ENCODE measurements at places on chromosomes 16 and 17.

GRCh38 chr16:87840271-87840978 lies 28.9 kb downstream of the SLC7A5 start:
- DNase-seq, result no peak

- DNase-seq, result no peak
Measured at GRCh38 chr17:82092094-82092586, 5.9 kb downstream of the FASN start.

- no peak for DNase-seq
Measured at GRCh38 chr17:83176623-83177583, 97.5 kb downstream of the METRNL start.

GRCh38 chr17:40356990-40357881 lies 7.3 kb downstream of the GJD3 start:
- DNase-seq, result no peak

GRCh38 chr17:3503285-3503684 lies 27.5 kb downstream of the ASPA start:
- no peak for DNase-seq

- DNase-seq, result no peak
Measured at GRCh38 chr17:48528936-48529682, 1.7 kb downstream of the HOXB1 start.

DNA sequence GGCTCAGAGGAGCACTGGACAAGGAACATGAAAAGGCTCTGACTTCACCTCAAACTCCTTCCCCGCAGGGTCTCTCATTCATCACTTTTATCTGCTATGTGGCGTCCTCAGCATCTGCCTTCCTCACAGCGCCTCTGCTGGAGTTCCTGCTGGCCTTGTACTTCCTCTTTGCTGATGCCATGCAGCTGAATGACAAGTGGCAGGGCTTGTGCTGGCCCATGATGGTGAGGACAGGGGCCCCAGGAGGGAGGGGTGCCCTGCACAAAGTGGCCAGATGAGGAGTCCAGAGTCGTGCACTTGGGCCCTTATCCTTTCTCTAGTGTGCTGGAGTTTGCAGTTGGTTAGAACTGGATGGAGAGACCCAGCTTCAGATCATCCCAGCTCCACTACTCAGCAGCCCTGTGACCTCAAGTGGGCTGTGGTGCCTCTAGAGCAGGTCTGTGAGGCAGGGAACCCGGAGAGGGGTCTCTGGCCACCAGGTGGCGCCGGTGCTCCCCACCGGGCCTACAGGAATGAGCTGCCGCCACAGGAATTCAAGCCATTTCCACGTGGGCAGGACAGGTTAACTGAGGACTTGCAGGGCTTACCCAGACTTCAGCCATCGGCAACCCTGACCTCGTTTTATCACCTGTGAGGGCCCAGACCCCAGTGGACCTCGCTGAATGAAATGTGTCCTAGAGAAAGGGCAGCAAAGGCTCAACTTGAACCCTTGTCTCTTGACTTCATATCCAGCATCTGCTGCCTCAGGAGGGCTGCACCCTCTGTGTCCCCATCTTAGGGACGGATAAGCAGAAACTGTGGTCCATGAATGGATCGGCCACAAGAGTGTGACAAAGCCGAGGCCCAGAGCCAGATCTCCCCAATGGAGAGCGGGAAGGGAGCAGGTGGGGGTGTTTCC lies 4.0 kb downstream of the CMTM3 start:
- DNase-seq, result peak; percentile 76

GRCh38 chr16:35749253-35750141 lies 2290.1 kb downstream of the TP53TG3F start:
- DNase-seq, result no peak

GRCh38 chr16:84950906-84951305 lies 60.4 kb downstream of the ZDHHC7 start:
- no peak for DNase-seq

- DNase-seq, result no peak
Measured at GRCh38 chr16:64250866-64251265, 871.0 kb downstream of the CDH11 start.

DNA sequence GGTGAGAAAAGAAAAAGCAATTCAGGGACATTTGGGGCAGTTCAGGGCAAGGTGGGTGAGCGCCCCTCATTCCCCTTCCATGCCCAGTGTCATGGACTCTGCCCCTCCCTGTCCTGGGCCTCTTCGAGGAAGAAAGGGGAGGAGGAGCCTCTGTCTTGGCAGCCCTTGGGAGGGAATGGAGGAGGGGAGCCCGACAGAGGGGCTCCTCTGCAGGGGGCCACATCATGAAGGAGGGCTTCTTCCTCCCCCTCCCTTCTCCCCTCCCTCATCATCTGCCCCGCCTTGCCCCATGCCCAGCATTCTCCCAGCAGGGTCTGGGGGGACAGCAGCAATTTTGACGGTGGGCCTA lies 33.2 kb upstream of the TAC4 start:
- DNase-seq, result no peak

GRCh38 chr16:63695347-63695746 lies 1426.5 kb downstream of the CDH11 start:
- DNase-seq, result no peak

DNA sequence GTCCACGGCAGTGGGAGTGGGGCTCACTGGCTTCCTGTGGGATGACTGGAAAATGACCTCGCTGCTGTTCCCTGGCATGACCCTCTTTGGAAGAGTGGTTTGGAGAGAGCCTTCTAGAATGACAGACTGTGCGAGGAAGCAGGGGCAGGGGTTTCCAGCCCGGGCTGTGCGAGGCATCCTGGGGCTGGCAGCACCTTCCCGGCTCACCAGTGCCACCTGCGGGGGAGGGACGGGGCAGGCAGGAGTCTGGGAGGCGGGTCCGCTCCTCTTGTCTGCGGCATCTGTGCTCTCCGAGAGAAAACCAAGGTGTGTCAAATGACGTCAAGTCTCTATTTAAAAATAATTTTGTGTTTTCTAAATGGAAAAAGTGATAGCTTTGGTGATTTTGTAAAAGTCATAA lies 7.8 kb upstream of the RNF213 start:
- DNase-seq, result peak; percentile 88

DNA sequence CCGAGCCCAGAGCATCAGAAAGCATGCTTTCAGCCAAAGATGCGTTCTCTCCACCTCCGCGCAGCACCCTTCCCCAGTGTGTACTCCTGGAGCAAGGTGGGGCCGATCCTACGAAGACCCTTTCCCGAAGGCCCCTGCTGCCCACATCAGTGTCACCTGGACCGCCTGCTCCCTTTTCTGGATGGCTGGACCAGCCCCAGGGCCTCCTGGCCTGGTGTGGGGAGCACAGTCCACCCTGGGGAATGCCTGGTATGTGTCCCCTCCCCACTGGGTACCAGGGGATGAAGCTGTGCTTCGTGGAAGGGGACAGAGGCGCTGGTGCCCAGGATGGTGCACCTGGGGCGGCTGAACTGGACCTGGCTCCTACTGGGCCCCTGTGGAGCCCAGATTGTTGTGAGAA lies 173.8 kb downstream of the SEC14L1 start:
- no peak for DNase-seq

- no peak for DNase-seq
Measured at GRCh38 chr17:13931800-13932460, 137.4 kb upstream of the COX10 start.

DNA sequence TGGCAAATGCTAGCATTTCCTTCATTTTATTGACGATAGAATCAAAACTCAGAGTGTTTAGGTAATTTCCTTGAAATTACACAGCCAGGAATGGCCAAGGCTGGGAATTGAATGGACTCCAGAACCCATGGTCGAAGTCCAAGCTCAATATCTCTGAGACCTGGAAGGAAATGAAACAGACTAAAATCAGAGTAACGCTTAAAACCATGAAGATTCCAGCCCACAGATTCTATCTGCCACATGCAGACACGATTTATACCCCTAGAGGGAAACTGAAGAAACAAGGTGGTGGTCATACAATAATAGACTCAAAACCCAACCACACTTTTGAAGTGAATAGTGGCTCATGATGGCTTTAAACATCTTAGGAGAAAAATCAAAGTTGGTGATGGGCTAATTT lies 95.6 kb downstream of the PRKCA start:
- DNase-seq, result no peak

GRCh38 chr17:70124723-70125122 lies 44.6 kb upstream of the KCNJ2 start:
- no peak for DNase-seq

- DNase-seq, result no peak
Measured at GRCh38 chr17:73308017-73308823, 3.6 kb downstream of the CDC42EP4 start.

- no peak for DNase-seq
Measured at GRCh38 chr16:14199624-14200023, 128.5 kb downstream of the MRTFB start.

DNA sequence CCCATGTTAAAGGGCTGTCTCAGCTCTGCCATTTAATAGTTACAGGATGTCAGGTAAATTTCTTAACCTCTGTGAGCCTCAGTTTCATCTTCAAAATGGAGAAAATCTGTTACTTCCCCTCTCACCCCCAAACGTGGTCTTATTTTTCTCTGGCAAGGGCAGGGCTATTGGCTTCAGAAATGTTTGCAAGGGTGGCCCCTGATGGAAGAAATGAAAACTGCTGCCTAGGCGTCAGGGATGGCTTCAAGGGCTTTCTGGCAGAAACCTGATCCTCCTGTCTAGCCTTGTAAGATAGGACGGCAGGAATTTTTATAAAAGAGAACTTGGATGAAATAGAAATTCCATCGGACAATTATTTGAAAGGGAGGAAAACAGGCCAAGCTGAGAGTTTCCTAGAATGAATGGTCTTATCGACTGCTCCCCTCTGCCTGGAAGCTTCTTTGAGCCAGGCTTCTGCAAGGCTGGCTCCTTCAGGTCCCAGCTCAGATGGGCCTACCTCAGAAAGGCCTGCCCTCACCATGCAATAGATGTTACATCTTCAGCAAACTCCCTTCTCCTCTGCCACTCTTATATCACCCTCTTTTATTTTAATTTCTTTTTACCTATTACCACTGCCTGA lies 43.0 kb upstream of the TANGO6 start:
- DNase-seq, result no peak

GRCh38 chr17:4898927-4899326 lies 409 bp upstream of the C17orf107 start:
- no peak for DNase-seq

- no peak for DNase-seq
Measured at GRCh38 chr16:63856537-63856936, 1265.3 kb downstream of the CDH11 start.

GRCh38 chr17:43736389-43736788 lies 22.2 kb downstream of the SOST start:
- no peak for DNase-seq

DNA sequence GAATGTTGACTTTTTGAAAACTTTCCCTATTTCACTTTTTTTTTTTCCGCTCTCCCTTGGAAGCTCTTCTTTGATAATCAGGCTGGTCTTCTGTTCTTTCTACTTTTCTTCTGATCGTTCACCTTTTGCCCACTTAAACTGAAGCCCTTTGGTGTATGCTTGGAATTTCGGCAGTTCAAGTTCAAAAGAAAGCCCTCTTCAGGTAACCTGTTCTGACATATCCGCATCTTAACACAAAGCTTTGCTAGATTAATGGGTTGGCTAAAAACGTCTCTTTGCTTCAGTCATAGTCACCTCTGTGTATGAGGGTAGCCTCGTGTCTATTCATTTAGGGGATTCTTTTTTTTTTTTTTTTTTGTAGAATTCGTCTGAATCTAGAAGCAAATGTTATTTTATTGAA lies 1115.8 kb upstream of the RBFOX1 start:
- DNase-seq, result no peak

DNA sequence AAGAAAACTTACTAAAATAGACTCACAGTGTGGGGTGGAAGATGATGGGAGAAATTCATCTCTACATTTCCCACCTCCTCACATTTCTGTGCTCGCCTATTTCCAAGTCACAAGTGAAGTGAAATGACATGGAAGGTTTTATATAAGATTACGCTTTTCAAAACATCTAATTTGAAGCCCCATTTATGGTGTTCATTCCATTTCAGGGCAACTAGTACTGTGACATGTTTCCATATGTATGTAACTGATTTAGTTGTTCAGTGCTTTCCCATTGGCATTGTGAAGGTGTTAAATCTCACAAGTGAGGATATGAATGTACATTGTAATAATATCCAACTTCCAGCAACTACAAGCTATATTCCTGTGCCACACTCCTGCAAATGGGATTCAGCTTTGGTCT lies 1174.8 kb downstream of the CDH11 start:
- DNase-seq, result no peak

GRCh38 chr17:78723001-78723796 lies 58.9 kb downstream of the CYTH1 start:
- DNase-seq, result no peak

GRCh38 chr17:1375615-1376014 lies 24.4 kb downstream of the YWHAE start:
- no peak for DNase-seq

- no peak for DNase-seq
Measured at GRCh38 chr16:76777721-76778465, 413.1 kb upstream of the MON1B start.

GRCh38 chr17:71793518-71793917 lies 327.3 kb upstream of the SOX9 start:
- DNase-seq, result no peak
